Stimulated activated naive CD8-positive, alpha-beta T cell treated with anti-CD3 and anti-CD28 coated beads, Interleukin-15, amount 100 ng/mL, for 72 hours (primary cell): ENCODE measurements at places on chromosomes 4 and X.

GRCh38 chr4:37603070-37603468, 83.1 kb downstream of the RELL1 start:
- peak; percentile 69 for DNase-seq

GRCh38 chr4:149145803-149146202, 669.8 kb downstream of the IQCM start:
- no peak for DNase-seq

DNA sequence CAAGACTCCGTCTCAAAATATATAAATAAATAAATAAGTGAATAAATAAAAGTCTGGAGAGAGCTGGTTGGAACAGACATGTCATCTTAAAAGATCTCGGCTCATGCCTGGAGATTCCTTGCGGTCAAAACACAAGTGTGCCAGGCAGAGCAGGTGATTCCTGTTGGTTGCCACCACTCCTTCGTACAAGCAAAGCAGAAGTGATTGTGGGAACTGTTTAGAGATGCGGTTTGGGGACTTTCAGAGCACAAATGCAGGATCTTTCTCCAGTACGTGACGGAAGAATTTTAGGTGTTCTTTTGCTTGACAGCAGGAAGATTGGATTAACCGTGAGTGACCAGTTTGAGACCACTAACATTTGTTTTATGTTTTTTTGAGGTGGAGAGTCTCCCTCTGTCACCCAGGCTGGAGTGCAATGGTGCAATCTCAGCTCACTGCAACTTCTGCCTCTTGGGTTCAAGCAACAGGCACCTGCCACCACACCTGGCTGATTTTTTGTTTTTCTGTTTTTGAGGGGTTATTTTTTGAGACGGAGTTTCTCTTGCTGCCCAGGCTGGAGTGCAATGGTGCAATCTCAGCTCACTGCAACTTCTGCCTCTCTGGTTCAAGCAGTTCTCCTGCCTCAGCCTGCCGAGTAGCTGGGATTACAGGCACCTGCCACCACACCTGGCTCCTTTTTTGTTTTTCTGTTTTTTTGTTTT, 2.8 kb upstream of the CRLF2 start:
- DNase-seq = no peak

DNA sequence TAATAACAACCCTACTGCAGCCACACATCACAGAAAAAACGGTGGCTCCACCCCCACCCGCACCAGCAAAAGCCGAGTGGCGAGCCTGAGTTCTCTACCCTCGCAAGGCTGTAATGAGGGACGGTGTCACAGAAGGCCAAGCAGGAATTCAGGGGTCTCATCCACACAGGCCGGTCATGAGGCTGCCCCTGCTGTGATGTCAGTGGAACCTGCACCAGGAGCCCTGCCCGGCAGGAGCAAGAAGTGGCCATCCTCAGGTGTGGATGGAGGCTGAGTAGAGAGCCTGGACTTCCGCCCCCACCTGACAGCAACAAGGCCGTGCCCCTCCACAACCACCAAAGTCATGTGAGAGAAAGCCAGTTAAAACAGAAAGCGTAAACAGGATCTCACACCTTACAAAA, 20.6 kb downstream of the LYAR start:
- DNase-seq = no peak

DNA sequence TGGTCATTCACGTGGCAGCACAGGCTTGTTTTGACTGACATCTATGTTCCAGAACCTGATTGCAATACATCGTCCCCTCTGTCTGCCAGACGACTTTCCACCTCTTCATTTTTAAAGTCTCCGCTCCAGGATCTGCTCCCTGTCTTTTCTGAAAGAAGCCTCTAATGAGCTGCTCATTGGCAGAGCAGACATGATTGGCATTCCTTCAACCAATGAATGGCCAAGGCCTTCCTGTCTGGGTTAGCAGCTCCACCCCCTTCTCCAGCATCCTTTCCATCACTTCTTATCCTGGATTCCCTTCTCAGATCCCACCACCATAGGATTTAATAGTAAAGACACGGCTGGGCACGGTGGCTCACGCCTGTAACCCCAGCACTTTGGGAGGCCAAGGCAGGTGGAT, 202.7 kb upstream of the KLF3 start:
- DNase-seq = no peak

DNA sequence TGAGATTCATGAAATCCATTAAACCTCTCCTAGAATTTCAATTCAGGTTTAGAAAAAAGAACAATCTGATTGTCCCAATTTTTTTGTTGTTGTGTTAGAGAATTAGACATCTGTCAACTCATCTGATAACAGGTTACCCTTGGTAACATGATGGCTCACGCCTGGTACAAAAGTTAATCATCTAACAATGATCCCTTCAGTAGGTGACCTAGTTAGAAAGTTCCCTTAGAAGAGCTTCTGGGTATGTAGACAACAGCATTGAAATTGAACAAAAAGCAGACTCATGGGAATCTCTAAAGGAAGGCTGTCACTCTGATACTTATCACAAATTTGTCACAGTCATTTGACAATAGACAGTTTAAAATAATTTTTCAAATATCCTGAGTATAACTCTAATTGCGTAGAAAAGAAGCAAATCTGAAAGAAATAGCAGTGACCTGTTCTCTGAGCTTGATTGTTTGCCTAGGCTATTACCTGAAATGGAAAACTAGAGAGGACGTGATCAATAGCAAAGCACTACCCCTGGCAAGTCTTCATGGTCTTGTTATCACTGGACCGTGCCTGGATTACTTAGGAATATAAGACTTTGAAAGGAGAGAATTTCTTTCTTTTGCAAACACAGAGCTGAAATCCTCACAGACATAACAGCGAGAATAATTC, 880.4 kb upstream of the AGA start:
- no peak for DNase-seq

GRCh38 chr4:68963374-68963773, 11.8 kb upstream of the UGT2A3 start:
- no peak for DNase-seq

- no peak for DNase-seq
Measured at GRCh38 chrX:103830848-103831247, 1.2 kb downstream of the RAB9B start.

DNA sequence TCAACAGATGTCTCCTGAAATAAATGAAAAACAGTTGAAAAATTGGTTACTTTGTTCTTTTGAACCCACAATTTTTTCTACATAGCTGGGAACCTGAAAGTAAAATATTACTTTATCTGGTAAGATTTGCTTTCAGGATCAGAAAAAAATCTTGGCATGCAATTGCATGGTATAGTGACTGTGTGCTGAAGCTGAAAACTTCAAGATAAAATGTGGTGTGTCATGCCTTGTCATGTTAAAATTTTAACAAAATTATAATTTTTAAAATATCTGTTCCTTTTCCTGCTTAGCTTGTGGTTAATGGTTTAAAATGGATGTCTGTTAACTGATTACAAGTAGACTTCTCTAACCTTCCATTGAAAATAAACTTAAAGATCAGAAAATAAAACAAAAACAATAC, 904.8 kb downstream of the PDHA2 start:
- no peak for DNase-seq

DNA sequence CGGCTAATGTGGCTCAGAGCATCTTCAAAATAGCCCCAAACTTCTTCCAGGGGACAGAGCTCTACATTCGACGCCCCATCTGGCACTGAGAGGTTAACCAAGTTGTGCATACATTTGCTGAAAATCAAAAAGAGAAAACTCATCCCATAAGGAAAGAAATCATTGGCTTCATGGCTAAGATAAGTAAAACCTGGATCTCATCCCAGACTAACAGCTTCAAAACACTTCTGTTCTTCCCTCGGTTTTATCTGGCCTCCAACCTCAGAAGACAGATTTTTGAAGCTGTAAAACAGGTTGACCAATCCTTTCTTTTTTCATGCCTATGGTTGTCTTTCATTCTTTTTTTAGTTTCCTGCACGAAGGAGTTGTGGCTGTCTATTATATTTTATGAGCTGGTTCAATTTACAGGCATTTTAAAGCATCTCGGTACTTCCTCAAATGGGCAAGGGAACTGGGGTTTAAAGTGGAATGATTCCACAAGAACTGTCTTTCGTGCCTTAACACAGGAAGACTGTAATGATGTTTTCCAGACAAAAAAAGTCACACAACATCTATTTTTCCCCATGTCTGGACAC, 107.6 kb downstream of the DLG3 start:
- no peak for DNase-seq

DNA sequence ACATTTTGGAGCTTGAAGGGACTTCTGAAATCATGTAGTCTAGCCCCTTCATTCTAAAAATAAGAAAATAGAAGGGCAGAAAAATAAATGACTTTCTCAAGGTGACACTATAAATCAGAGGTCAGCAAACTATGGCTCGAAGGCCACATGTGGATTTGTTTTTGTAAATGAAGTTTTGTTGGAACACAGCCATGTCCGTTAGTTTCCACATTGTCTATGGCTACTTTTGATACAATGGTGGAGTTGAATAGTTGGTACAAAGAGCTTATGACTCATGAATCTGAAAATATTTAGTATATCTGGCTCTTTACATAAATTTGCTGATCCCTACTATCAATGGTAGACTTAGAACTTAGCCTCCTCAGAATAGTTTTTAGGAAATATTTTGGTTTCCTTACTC, 302.4 kb upstream of the PRPS2 start:
- no peak for DNase-seq
